ENCODE measurements at places on chromosomes 4 and X.

DNA sequence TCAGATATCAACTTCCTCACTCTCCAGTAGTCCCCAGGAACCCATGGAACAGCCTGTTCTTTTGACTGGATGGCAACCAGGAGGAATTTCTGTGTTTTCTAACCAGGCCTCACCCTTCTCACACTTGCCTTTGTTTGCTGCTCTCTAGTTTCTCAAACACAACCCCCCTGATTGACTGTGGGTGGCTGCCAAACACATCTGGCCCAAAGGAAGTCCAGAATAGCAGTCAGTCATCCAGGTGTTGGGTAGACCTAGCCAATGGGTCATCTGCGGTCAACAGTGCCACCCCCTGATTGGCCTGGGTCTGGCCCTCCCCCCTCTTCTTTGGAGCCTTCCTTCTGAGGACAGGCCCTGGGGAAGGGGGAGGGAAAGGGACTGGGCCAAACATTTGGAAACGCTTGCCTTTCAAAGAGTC, 53.7 kb downstream of the MSX1 start:
- DNase-seq = no peak

DNA sequence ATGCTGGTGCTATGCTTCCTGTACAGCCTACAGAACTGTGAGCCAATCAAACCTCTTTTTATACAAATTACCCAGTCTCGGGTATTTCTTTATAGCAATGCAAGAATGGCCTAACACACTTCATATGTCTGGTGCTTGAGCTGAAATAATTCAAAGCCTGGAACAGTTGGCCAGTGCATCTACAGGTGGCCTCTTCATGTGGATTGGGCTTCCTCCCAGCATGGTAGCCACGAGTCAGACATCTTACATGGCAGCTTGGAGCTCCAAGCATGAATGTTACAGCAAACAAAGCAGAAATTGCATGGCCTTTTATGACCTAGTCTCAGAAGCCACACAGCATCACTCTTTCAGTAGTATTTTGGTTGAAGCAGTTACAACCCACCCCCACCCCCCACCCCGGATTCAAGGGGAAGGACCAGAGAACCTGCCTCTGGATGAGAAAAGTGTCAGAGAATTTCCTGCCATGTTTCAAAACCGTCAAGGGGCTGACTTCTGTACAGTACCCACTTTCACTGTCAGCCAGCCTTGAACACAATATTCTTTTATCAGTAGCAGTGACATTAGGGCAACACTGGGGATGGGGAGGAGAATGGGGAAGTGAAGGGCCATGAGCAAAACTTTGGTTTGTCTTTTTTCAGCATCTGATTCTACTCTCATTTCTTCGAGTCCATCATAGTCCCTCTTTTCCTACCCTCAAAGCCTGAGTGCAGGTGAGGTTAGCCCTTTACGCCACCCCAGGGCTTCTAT, 368.7 kb downstream of the BCOR start:
- no peak for DNase-seq

- no peak for DNase-seq
Measured at GRCh38 chr4:59127006-59127405, 2016.8 kb upstream of the IGFBP7 start.

DNA sequence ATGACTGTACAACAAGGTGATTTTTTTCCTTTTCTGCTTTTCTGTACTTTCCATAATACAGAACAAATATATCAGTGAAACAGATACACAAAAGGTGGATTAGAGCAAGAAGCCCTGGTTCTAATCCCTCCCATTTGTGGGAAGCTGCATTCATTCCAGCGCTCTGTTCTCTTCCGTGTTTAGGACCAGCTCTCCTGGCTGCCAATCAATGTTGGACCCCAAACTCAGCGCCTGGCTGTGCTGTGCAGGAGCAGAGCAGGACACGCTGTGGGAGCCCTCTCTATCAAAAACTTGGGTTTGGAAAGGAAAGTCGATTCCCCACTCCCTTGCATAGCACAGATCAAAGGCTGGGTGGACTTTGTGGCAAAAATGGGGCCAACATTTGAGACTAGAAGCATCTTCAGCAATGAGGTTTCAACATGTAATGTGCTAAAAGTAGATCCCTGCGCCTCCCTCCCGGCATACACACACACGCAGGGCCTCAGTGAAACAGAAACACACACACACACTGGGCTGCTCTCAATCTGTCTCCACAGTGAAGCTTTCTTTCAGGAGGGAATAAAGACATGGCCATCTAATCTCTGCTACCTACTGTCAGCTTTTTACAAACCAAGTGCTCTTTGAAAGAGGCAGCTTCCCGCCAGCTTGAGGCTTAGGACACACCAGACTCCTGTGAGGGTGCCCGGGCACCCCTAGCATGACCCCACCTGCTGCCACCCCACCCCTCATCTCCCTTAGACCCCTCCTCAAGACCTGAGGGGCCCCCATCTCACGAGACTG, 12.2 kb downstream of the WDR1 start:
- no peak for DNase-seq
